Substantia nigra (tissue), 51 donors: ENCODE measurements at places on chromosomes 1 and 21.

DNA sequence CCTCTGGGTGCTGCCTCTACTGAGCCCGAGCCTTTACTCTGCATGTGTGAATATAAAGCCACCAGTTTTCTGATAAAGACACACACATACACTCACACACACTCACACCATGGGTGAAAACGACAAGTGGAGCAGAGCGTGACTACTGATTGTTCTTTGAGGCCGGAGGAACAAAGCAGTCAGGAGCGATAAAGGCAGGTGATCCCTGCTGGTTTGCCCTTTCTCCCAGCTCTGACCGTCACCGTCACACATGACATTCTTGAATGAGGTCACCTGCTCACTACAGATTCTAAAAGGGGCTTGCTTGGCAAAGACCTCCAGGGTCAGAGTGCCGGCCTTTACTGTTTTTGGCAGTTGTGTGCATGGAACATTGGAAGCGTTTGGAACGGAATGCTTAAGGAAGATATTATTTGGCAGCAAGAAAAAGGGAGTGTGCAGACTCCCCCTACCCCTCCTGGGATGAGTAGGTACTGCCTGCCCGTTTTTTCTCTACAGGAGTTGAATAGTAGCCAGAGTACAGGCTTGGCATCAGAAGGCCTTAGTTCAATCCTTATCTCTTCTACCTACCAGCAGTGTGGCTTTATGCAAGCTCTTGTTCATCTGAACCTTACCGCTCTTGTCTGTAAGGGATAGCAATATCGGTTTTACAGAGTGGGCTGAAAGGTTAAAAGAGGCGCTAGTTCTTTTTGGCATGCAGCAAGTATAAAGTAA, 79.7 kb downstream of the PBX1 start:
- DNase-seq, result no peak

DNA sequence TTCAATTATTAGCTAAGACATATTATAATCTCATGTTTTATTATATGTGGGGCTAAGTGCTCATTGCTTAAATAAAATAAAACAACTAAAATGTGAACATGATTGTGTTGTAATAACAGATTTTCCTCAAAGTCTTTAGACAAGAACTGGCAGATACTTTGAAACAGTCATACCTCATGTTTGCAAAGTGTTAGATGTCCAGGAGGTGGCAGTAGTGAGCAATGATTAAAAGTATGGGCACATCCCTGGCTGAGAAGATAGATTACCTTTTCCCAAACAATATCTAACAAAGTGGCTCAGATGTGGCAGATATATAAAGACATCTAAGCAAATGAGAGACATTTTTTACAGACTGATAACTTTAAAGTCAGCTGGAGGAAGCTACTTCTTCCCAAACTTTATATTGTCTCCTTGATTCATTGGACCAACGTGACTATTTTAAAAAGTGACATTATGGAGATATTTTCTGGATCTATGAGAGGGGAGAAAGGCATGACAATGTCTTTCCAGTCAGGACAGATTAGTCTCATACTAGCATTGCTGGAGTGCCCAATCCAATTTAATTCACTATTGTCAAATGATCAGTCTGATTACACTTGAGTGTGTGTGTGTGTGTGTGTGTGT, 269.8 kb downstream of the S1PR1 start:
- no peak for DNase-seq

DNA sequence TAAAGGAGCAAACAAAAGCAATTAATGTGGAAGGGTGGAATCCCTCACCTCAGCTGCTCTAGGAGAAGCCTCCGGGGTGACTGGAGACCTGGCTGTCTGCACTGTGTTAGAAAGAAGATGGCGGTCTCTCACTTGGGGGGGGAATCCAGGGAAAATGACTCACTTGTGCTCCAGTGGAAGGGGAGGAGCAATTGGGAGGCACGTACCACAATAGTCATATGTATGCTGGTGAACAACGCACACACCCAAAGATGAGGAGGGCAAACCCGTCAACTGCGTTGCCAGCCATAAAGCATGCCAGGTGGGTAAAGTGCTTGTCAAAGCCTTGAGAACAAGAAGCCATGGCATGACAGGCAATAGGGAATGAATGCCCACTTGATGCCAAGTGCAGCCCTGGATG, 22.1 kb downstream of the PLEKHA6 start:
- no peak for DNase-seq

DNA sequence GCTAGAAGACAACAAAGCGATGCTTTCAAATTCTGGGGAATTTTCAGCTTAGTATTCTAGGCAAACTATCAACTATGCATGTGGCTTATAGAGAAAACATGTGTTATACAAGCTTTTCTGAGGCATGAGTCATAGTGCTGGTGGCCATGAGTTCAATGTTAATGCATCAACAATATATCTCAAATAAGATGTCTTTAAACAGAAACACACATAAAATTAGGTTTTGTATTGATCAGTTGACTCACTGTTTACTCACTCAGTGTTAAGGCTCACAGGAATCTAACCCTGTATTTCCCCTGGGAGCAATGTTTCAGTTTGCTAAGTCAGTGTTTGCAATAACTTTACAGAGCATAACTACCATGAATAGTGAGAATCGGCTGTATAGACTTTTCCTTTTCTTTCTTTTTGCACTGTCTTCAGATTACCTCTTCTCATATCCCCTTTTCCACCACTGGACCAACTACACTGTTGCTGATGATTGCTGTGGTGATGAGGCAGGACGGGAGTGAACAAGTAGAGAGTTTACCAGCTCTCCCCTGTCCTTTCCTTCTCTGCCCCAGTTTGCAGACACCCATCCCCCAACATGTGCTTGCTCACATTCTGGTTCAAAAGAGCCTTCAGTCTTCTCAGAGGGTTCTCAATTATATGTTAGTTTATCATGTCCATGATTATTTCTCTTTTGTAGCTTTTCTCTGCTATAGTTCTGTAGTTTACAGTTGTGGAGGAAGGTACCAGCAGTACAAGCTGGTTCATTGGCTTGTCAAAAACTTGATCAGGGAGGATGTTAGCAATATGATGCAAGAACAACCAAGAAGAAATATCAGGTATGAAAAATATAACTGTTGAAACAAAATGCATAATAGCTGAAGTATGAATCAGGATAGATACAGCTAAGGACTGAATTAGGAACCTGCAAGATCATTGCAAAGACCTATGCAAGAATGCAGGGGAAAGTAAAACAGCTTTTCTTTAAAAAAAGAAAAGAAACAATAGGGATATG, 23.9 kb downstream of the CD2 start:
- no peak for DNase-seq

- DNase-seq, result no peak
These were observed 58.5 kb downstream of the PHACTR4 start for GRCh38 chr1:28428012-28428411.

- DNase-seq, result peak; percentile 67
These were observed 94.7 kb downstream of the PPIAL4G start for GRCh38 chr1:148388260-148389026.

GRCh38 chr1:227929751-227930472, 17.8 kb downstream of the WNT9A start:
- no peak for DNase-seq

DNA sequence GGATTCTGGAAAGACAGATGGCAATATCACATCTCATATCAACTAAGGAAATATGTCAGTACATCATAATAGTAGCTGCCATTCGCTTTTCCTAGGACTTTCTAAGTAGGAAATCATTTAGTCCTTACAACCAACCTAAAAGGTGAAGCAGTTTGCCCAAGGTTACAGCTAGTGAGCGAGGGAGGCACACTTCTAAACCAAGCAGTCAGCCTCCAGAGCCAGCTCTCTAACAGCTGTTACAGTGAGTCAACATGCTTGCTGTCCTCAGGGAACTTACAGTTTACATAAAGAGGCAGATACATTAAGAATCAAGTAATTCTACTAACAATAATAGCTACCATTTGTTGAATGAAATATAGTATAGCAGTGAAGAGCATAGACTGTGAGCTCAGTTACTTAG, 57.1 kb downstream of the GIPC2 start:
- no peak for DNase-seq

DNA sequence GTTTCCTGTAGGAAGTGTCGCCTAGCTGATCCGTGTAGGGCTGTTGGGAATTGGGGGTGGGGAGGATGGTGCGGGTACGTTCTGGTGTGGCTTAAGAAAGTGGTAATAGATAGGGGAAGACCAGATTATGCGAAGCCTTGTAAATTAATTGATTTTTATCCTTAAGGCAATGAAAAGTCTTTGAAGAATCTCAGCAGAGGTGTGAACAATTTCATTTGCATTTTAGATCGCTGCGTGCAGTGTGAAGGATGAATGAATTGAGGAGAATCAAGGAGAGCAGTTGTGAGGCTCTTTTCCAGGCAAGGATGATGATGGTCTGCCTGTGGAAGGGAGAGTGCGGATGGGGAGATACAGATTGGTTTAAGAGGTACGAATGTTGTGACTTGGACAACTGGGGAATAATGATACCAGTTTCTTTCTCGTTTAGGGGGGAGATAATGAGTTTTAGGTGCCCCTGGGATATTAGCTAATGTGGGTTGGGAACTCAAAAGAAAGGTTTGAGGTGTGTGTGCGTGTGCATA, 813 bp upstream of the DEDD start:
- DNase-seq, result no peak

DNA sequence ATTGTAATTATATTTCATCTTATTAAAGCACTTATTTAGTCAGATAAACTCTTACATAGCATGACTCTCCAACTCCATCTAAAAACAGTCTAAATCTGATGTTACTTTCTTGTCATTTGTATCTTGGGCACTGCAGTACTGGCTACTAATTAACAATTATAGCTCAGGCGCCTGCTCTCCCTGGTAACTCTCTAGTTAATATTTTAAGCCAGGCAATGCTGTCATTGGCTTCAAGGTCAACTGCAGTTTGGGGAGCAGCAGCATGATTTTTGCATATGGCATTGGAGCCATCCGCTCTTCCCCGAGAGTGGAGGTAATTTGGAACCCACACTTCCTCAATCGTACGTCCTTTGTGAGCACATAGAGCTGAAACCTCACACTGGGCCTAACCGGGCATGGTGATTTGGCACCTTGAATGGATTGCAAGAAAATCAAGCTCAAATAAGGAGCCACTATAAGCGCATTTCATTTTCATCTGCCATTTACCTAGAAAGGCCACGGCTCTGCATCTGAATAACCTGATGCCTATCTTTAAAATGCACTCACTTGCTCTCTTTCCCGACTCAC, 187.7 kb downstream of the KAZN start:
- DNase-seq, result no peak

- no peak for DNase-seq
These were observed 173.0 kb downstream of the GABPA start for GRCh38 chr21:25907573-25908275.

DNA sequence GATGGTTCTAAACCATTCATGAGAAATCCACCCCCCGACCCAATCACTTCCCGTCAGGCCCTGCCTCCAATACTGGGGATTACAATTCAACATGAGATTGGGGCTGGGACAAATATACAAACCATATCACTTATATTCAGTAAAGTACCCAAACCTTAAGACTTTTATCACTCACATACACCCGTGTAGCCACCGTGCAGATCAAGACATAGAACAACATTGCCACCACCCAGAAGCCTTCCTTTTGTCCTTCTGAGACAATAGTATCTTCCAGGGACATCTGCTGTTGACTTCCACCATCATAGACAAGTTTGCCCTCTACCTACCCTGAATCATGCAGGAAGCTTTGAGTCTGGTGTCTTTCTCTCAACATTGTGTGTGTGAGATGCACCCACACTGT, 37.5 kb downstream of the CLIC6 start:
- DNase-seq, result no peak

DNA sequence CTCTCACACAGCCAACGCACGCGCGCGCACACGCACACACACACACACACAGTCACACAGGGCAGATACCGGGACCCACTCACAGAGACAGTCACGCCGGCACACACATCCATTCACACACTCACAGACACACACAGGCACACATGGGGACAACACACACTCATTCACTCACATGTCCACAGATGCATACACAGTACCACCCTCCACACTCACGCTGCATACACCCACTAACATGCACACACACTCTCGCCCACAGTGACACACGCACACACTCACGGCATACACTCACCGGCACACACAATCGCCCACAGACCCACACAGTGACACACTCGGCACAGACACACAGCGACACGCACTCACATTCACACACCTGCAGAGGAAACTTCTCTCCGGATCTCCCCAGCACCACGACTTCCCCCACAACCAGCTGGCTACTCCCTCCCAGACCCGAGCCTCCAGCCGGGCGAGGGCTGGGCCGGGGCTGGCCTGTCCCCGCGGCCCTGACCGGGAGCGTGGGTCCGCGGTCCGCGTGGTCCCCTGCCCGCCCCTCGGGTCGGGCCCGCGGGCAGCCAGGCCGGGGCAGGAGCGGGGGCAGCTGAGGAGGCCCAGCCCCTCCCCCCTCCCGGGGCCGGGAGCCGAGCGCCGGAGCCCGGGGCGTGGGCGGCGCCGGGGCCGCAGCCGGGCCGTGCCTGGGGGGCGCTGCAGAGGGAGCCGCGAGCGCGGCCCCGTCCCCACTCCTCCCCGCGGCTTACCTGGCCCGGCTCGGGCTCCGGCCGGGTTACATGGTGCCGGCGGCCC, 552 bp downstream of the DLGAP3 start:
- DNase-seq, result no peak

DNA sequence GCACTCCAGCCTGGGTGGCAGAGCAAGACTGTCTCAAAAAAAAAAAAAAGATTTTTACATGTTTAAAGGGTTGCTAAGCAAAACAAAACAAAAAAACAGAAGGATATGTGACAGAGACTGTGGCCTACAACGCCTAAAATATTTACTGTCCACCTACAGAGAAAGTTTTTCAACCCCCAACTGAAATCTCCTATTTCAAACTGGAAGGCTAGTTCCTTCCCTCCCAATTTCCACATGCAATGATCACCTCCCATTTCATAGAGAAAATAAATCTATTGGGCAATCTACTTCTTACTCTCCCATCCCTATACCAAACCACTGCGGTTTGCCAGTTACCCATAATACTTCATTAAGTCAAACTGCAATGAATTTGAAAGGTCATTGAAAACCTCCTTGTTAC, 74.2 kb downstream of the ST3GAL3 start:
- DNase-seq, result no peak

DNA sequence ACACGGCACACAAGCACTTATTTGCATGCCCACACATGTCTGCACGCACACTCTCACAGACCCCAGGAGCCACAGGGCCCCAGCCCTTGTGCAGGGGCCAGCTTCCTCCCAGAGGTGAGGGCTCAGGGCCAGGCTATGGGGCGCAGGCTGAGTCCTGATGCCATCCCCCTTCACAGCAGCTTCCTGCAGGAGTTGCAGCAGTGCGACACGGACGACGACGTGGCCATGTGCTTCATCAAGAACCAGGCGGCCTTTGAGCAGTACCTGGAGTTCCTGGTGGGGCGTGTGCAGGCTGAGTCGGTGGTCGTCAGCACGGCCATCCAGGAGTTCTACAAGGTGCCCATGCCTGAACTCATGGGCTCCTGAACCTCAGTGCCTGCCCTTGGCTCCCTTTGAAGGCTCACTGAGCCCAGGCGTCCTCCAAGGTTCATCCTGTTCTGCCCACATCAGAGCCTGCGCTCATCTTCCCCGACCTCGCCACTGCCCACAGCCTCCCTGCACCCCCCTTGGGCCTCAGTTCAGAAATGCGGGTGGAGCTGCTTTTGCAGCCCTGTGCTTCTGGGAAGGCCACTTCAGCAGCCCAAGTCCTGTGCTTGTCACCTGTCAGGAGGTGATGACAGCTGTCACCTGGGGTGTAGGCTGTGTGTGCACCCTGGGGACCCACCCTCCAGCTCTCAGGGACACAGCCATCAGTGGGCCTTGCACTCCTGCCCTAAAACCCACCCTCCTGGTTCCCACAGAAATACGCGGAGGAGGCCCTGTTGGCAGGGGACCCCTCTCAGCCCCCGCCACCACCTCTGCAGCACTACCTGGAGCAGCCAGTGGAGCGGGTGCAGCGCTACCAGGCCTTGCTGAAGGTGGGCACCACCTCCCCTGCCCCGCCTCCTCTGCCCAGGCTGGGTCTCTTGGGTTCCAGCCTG, 66.6 kb downstream of the TRIM11 start:
- DNase-seq, result no peak
